ENCODE measurements at places on chromosomes 11 and 22. TPM values are rescaled to one million over a fixed set of nuclear protein-coding genes. Genes with fewer than 3 reads are reported as not detected.

DNA sequence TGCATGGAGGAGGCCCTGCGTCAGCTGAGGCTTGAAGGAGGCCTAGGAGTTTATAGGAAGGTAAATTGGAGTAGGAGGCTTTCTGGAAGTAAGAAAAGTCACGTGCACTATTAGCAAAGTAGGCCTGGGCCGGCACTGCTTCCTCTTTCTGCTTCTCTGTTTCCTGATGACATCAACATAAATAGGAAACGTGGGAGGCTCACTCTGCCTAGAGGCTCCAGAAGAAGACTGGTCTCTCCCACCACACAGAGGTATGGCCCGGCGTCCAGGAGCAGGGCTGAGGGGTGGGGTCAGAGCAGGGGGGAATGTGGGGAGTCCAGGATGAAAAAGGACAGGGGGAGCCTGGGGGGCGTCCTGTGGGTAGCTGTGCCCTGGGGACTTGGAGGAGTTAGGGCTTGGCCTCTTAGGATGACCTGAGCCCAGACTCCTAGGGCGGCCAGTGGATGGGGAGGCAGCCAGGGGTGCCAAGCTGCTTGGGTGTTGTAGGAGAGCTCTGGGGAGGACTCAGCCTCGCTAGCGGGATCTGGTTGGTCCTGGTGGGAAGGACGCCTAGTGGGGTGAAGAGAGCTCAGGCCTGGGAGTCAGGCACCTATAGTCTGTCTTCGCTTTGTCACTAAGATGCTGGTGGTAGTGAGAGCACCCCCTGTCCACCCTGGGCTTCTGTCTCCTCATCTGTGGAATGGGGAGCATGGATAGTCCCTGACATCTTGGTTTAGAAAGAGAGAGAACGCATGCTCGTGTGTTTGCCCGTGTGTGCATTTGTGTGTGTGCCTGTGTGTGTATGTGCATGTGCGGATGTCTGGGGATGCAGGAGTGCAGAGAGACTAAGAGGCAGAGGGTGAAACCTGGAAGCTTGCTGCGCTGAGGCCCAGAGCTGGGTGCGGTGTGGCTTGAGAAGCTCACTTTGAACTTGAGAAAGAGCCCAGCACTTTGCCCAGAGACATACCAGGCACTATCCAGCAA lies at the start of gene CSF2RB:
TSS of gene CSF2RB (plus strand) at position 202 of the 963 bp plus-strand sequence. CDS start 8,580 bp downstream, outside the sequence.
- peak; percentile 88 for DNase-seq

GRCh38 chr22:36162127-36163034 lies 1.8 kb upstream of the APOL3 start:
- DNase-seq, result no peak

The DYNC2H1 gene
- 4.7 TPM for total RNA-seq

GRCh38 chr11:1131033-1131911 lies 26.5 kb upstream of the MUC5AC start:
- peak; percentile 66 for DNase-seq

The MMP13 gene
- total RNA-seq, result not detected

GRCh38 chr11:10930224-10930971 lies 72.5 kb upstream of the ZBED5 start:
- no peak for DNase-seq

- DNase-seq, result no peak
Observed at GRCh38 chr11:44886790-44887140, 63.9 kb downstream of the TP53I11 start.

The SYT7 gene
- 9.3 TPM for total RNA-seq

The PARVB gene
- 98.1 TPM for total RNA-seq

The MFNG gene
- 5.3 TPM for total RNA-seq

DNA sequence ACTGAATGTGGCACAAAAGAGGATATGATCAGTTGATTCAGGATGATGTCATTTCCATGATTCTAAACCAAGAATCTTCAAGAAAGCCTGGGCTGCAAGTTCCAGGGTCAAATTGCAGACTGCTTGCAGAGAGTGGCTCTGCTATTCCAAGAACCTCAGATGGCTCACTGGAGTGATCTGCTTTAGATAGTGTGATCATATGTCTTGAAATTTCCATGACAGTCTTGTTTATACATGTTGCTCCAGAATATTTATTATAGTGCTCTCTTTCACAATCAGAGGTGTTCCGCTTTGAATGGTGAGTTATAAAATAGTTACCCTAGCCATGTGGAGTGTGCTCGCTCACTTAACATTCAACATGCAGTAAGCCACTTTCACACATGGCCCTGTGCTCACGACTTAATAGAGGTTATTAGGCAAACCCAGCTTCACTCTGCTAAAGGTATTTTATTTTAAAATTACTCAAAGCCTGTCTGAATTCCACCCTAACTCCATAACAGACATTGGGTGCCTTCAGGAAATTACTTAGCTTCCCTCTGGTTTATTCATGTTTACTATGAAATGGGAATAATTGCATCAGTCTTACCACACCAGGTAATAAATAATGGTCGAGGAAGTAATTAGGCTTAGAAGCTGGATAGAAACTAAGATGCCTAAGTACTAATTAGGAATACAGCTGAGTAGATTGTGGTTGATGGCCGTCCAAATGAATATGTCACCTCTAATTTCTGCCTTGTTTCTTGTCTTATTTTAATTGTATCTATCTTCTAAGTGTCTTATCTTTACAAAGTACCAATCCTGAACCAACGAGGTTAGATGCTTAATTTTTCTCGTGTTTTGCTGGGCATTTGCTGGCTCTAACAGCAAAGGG lies 187.9 kb downstream of the ETS1 start:
- no peak for DNase-seq

GRCh38 chr11:13772223-13773046 lies 104.0 kb downstream of the FAR1 start:
- no peak for DNase-seq

DNA sequence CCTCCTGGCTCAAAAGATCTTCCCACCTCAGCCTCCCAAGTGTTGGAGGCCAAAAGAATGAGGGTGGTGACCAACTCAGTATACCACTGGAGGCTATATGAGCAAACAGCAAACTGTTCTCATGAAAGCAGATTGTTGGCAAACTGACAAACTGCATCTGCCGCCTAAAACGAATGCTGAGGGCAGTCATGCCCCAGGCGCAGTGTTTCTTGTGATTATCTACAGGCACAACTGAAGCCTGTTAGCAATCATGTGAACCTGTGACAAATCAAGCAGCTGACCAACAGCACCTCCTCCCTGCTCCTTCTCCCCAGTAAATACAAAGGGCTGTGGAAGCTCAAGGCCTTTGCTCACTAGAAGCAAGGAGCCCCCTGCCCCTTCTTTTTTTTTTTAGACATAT lies 47.8 kb downstream of the BTBD10 start:
- DNase-seq, result no peak

GRCh38 chr22:32327066-32327465 lies 30.6 kb upstream of the RFPL3 start:
- no peak for DNase-seq

The DGCR6 gene
- 7.6 TPM for total RNA-seq

GRCh38 chr11:126186025-126186698 lies 25.3 kb downstream of the RPUSD4 start:
- DNase-seq, result no peak

DNA sequence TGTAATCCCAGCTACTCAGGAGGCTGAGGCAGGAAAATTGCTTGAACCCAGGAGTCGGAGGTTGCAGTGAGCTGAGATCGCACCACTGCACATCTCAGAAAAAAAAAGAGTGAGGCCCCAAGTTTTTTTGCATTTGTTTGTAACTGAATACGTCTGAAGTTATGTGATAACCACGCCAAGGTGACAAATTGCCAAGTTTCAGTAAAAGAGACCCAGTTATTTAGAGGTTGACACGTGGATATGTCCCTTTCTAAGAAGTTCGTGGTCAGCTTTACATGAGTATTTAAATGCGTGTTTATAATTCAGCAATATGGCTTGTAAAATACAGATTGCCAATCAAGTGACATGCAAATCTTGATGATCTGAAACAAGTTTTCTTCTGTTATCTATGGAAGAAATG lies 8.0 kb downstream of the PPARA start:
- DNase-seq, result no peak

DNA sequence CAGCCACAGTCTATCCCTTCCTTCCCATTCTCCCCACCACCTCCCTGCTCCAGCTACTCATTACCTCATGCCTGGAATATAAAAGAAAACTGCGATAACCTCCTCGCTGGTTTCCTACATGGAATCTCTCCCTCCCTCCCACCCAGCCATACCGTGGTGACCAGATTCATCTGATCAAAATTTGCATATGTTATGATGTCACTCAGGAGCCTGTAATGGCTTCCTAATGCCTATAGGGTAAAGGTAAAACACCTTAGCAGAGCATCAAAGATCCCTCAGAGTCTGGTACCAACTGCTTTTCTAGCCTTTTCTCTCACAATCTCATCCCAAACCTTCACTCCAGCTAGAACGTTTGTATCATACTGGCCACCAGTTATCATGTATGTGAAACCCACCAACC lies 19.6 kb downstream of the RTN4RL2 start:
- no peak for DNase-seq

- DNase-seq, result no peak
Observed at GRCh38 chr11:112961751-112962578, 745 bp downstream of the NCAM1 start.
